Esophagus squamous epithelium (tissue), 5 donors: ENCODE measurements at places on chromosomes 6 and 20.

GRCh38 chr6:56807326-56807988 is 147.4 kb upstream of the BEND6 start:
- DNase-seq, result no peak

GRCh38 chr6:157302736-157303135 is 20.6 kb downstream of the TMEM242 start:
- no peak for DNase-seq

DNA sequence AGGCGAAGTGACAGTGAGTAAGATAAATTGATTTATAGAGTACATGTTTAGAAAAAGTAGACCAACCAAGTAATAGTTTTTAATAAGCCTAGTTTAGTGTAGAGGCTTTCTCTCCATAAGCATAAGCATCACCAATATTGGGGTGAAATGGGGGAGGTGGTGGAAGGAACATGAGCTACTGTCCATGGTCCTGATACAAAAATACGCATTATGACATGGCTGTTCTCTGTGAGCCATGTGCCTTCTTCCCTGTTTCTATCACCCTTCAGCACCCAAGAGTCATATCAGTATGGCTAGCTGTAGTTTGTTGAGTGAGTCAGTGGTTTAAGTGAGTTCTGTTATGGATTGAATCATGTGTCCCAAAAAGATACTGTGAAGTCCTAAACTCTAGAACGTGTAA is 150.8 kb downstream of the EDN1 start:
- no peak for DNase-seq

- DNase-seq, result no peak
Observed at GRCh38 chr6:12929678-12930077, 213.1 kb downstream of the PHACTR1 start.

DNA sequence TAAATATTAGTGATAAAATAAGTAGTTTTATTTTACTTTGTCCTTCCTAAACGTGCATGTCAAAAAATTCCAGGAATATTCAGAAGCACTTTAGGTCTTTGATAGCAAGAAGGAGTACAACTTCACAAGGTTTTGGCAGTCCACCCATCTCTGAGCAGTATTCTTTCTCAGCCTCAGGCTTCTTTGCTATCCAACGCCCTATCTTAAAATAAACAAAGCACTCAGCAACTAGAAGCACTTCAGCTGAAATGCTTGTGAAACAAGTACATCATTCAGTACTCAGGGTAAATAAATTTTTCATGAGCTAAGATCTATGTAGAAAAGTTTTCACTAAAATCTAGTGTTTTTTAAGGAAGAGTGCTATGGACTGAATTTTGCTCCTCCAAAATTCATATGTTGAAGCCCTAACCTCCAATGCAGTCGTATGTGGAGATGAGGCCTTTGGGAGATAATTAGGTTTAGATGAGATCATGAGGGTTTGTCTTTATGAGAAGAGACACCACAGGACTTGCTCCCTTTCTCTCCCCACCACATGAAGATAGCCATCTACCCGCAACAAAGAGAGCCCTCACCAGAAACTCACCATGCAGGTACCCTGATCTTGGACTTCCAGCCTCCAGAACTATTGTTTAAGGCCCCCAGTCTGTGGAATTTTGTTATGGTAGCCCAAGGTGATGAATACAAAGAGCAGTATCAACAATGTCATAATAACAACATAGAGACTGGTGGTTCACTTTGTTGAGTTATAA is 539.1 kb downstream of the TFAP2A start:
- no peak for DNase-seq

GRCh38 chr6:15546591-15546990 is 116.2 kb downstream of the DTNBP1 start:
- DNase-seq, result no peak

GRCh38 chr6:39902136-39902535 is 32.1 kb downstream of the MOCS1 start:
- DNase-seq, result no peak

DNA sequence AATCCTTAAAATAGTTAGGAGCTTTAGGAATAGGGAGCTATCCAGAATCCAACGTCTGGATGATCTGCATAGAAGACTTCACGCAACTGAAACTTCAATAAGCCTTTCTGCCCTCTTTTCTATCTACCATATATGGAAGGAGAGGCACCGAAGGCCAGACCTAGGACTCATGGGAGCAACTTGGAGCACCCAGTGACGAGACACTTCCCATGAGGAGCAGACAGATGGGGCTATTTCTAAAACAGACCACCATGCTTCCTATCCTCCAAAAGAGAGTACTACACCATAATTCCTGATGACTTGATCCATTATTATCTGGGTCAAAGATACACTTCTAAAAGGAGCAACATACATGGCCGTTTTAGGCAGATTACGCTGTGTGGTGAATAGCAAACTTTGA is 6.0 kb downstream of the RPP40 start:
- DNase-seq, result no peak

DNA sequence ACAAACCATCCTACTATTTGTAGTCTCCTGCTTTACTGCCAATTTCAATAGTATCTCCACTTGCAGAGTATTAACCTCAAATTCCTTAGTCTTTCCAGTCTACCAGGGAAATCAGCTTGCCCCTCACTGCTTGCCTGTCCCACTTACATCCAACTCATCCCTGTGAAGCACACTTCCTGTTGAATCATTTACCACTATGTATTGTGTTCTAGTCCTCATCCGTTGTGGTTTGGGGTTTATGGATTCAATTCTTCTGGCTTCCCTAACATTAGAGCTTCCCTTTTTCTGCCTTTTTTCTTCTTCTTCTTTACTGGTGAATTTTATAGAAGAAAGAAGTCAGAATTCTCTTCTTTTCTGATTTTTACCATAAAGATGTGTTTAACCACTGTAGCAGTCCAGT is 5.1 kb upstream of the TXLNB start:
- no peak for DNase-seq

DNA sequence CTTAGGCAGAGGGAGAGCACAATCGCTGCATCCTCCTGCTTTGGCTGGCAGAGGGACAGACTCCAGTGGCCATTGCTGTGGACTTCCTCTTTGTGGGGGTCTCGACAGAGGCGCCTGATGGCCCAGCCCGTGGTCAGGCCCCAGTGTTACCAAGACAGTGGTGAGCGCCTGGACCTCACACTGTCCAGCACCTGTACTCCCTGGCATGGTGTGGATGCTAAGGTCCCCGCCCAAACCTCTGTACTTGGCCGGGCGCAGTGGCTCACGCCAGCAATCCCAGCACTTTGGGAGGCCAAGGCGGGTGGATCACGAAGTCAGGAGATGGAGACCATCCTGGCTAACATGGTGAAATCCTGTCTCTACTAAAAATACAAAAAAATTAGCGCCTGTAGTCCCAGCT is 2.3 kb upstream of the NTSR1 start:
- no peak for DNase-seq

GRCh38 chr6:83108378-83108777 is 40.9 kb downstream of the DOP1A start:
- no peak for DNase-seq

DNA sequence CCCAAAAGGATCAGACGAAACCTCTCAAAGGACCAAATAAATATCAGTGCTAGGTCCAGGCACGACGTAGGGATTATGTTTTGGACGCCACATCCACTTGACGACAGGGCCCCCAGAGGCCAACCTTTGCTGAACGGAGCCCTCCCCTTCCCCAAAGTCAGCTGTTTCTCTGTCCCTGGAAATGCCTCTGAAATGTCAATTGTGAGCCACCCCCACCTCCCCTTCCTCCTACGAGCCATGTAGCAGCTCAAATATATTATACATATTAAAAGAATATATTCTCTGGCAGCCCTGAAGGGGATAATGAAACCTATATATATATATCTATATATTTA is 39.6 kb upstream of the BLCAP start:
- no peak for DNase-seq
